ENCODE measurements at places on chromosomes 6 and 20.

GRCh38 chr20:10553326-10553984 is 118.3 kb downstream of the SLX4IP start:
- peak; percentile 76 for DNase-seq

DNA sequence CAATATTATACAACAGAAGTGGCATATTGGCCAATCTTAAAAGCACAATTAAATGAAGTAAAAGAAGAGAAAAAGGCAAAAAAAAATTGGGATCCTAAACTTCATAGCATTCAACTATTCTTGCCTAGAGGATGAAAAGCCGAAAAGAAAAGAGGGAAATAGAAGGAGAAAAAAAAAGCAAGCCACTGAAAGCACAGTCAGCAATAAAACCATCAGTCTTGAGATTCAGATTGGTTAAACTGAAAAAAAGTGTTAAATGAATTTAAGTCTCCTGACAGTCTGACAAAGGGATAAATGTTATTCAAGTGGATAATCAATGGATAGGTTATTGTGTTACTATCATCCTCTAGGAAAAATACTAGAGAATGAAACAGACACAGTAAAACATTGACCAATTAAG is 19.9 kb downstream of the MOXD1 start:
- DNase-seq: no peak

- no peak for DNase-seq
Measured at GRCh38 chr20:8547035-8547650, 415.1 kb downstream of the PLCB1 start.

- DNase-seq: no peak
Measured at GRCh38 chr6:37053683-37054082, 48.2 kb downstream of the FGD2 start.

DNA sequence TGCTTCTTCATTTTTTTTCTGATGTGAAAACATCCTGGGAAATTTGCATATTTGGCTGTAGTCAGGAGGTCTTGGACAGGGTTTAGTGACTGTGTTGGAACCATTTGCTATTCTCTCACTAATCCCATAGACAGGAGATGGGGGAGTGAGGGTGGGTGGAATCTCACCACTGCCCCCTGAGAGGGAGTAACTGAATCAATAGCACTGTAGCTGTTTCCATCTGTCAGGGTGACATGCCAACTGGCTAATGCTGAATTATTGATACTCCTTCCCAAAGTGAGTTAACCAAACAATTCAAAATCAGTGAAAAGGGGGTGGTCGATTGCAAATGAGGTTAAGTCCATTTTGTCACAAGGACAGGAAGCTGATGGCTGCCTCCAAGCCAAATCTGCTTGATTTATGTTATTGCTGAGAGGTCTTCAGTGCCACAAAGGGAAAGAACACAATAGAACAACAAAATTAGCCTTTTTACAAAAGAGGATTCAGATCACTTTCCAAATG is 55.1 kb upstream of the B3GAT2 start:
- peak; percentile 96 for DNase-seq

DNA sequence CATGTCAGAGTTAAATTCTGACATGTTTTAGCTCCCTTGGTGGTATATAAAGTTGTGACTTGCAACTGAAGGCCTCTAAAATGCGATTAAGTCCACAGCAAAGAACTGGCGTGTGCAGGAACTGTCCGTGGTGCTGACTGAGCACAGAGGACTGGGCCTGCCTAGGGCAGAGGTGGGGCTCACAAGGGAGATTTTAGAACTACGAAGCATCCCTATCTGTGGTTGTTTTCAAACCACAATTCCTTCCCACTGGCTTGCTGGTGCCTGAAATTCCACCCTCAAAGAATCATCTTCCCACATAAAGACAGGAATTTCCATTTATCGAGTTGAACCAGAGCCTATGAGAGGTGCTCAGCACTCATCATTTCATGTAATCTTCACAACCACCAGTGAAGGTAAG is 30.1 kb downstream of the RIMS4 start:
- DNase-seq: no peak

- no peak for DNase-seq
Measured at GRCh38 chr6:25056130-25056529, 120.4 kb upstream of the RIPOR2 start.

DNA sequence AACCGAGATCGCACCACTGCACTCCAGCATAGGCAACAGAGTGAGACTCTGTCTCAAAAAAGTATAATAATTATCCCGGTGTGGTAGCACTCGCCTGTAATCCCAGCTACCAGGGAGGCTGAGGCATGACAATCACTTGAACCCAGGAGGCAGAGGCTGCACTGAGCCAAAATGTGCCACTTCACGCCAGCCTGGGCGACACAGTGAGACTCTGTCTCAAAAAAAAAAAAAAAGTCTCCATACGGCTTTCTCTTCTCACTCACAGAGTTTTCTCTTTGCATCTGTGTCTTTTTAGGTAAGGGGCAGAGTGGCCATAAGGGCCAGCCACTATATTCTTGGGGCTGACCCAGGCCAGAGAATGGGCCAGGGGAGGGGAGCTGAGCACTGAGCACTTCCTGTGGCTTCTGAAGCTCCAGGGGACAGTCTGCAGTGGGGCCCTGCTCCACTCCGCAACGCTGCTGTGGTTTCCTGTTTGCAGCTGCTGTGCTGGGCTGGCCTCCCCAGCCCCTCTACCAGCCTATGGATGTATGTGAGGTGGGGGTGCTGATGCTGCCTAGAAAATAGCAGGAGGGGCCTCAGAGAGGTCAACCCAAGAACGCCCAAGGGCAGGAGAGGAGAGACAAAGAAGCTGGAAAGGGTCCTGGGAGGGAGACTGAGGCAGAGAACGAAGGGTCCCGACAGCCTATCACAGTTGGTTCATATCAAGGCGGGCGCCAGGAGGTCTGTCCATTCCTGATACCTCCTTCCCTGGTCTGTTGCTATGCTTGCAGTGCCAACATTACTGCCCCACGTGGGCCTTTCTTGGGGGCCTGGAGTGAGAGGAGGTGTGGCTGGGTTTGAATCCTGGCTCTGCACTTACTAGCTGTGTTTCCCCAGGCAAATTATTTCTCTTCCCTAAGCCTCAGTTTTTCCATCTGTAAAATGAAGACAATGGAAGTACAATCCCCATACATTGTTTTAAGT is 16.0 kb downstream of the SLA2 start:
- DNase-seq: no peak

- DNase-seq: peak; percentile 15
Measured at GRCh38 chr6:7505189-7505699, 36.2 kb upstream of the DSP start.

DNA sequence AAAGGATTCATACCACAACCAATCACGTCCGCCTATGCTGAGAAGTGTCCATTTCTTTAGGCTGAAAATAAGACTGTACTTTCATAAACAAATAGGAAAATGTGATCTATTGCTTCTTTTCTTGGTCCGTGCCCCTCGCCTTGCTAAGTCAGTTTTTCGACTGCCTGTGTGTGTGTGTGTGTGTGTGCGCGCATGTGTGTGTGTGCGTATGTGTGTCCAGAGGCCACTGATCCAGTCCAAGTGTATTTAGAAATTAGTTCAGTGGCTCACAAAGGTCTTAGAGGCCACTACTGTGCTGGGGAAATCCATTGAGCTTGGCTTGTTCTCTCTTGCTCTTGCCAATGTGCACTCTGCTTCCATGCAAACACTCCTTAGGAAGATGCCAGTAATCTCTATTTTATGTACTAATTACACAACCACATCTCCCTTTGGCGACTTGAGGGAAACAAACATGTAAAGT is 50.5 kb downstream of the SLC22A23 start:
- DNase-seq: no peak
